ENCODE measurements at places on chromosomes 7 and 10. TPM values are rescaled to one million over a fixed set of nuclear protein-coding genes. Genes with fewer than 3 reads are reported as not detected.
A peak's percentile ranks its signal among the peaks of the same experiment; 100 is the strongest.

The LEP gene
- total RNA-seq: not detected

The FGFBP3 gene
- not detected for total RNA-seq

The OPALIN gene
- not detected for total RNA-seq

The BCL7B gene
- 66.7 TPM for total RNA-seq

The CPVL gene
- total RNA-seq: 35.4 TPM

The SMNDC1 gene
- 5.8 TPM for total RNA-seq

The LBX1 gene
- 0.06 TPM for total RNA-seq

The SPAM1 gene
- total RNA-seq: not detected

The CAPZA2 gene
- total RNA-seq: 219 TPM

The MINPP1 gene
- total RNA-seq: 34.6 TPM

The TRIP6 gene
- total RNA-seq: 203 TPM

GRCh38 chr7:151201344-151201743 lies 8.9 kb downstream of the H2BK1 start:
- DNase-seq: no peak

DNA sequence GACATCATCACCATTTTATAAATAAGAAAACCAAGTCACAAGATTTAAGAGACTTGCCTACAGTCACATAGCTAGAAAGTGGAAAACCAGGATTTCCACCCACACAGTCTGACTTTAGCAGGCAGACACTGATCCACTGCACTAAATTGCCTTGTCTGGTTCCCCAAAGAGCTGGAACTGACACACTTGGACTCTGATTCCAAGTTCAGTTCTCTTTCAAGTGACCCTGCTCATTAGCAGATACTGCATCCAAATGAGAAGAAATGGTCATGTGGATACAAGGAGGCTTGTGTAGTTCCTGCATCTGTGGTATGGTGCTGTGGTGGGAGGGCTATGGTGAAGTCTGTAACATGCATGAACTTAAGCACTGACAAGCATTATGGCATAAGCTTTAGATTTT lies 180.1 kb upstream of the MKLN1 start:
- no peak for DNase-seq

- DNase-seq: no peak
Measured at GRCh38 chr10:74871595-74872382, 45.4 kb downstream of the KAT6B start.

DNA sequence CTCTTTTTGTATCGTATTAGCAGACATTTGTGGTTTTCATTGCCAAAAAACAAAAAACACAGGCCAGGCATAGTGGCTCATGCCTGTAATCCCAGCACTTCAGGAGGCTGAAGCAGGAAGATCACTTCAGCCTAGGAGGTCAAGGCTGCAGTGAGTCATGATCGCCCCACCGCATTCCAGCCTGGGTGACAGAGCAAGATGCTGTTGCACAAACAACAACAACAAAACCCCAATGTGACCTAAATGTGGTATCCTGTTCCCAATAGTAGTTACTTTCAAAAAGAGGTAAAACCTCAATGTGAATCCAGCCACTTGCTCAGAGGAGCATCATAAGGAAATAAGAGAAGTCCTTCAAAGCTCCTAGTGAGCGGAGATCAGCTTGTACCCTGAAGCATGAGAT lies 45.8 kb upstream of the SKAP2 start:
- peak; percentile 89 for DNase-seq

DNA sequence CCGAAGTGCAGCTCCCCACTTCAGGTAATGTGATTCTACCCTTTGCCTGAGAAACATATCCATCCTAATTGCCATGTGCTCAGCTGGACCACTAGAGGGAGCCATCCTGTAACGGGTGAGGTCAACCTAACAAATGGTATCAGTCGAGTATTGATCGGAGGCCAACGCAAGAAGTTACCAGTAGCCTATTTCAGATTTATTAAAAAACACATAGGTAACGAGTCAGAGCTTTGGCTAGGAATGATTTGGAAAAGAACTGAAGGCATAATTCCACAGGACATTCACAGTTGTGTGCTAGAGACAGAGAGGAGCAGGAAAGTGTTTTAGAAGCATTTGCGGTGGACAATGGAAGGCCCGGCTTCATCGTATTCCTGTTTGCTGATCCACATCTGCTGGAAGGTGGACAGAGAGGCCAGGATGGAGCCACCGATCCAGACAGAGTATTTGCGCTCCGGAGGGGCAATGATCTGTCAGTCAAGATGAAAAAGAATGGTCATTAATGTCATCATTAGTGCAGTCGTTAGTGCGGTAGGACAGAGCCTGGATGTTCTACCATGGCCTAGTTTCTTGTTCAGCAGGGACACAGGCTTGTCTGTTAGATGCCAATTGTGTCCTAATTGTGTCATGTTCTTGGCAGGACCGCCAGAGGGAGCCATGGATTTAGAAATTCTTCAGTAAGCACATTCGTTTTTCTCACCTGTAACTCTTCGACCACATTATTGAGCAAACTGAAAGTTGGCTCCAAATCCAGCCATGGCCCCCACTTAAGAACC lies 17.5 kb downstream of the ACTA2 start:
- peak; percentile 63 for DNase-seq

DNA sequence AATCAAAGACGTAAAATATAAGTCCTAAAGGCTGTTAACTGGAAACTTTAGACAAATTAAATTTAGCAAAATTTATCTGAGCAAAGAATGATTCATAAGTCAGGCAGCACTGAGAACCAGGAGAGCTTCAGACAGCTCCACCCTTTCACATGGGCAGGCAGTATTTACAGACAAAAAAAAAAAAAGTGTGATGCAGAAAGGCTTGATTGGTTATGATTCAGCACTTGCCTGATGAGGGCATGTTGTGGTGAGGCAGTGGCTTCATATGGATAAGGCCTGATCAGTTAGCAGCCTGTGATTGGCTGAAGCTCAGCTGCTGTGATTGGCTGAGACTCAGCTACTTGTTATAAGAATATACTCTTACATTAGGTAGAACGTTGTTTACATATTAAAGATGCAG lies 495.4 kb upstream of the POM121L12 start:
- DNase-seq: no peak

- DNase-seq: no peak
Measured at GRCh38 chr7:133268355-133268754, 15.5 kb downstream of the EXOC4 start.

- DNase-seq: no peak
Measured at GRCh38 chr10:130929422-130930325, 381.8 kb downstream of the TCERG1L start.

DNA sequence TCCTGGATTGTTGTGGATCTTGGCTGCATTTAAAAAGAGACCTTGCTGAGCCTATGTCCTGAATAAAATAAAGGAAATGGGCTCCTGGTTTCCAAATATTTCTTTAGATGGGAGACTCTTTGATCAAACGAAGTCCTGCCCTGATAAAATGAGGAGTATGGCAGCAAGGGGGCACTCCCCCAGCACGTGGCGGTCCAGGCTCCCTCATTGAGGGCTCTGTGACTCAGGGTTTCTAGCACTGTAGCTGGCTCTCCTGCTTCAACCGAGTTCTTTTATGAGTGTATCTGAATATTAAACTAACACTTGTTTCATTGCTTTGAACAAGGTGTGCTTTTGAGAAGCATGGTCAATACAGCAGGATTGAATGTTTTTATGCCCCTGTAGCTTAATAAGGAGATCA lies 114.2 kb downstream of the AVL9 start:
- DNase-seq: no peak

GRCh38 chr10:117266812-117267211 lies 25.9 kb downstream of the SLC18A2 start:
- DNase-seq: no peak

- DNase-seq: peak; percentile 19
Measured at GRCh38 chr7:122315507-122316466, 11.2 kb upstream of the FEZF1 start.

DNA sequence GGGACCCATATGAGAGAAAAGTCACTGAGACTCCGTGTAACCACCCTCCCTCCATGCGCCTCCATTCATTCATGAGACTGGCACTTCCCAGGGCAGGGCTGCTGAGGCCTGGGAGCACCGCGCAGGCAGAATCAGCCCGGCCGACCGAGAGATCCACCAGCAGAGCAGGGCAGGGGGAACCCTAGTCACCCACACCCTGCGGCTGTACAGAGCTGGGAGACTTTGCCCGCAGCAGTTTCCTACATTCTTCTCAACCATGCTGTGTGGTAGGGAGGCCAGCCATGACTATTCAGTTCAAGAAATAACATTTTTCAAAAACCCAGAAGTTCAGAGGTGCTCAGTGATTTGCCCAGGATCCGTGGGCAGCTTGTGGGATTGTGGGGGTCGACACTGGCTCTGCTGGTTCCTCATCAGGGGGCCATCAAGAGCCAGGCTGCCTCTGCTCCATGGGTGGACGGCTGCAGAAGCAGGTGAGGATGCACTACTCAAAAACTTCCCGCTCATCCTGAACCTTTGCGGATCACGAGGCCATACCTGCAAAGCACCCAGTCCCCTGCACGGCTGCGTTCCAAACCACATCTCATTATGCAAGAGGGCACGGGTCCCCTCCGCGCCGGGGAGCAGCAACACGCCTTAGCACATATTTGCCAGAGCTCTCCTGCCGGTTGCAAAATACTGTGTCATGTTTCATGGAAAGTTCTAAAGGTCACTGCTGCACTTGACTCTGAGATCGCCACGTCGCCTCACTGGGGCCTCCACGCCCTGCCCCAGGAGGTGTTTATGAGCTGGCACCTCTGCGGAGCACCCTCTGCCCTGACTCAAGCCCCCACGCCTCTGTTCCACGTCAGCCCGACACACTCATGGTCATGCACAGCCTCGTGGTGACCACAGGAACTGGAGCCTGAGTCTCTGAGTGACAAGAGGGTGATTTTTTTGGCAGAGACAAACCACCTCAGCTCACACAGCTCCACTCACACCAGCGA lies 132.0 kb downstream of the PRKAG2 start:
- peak; percentile 91 for DNase-seq

DNA sequence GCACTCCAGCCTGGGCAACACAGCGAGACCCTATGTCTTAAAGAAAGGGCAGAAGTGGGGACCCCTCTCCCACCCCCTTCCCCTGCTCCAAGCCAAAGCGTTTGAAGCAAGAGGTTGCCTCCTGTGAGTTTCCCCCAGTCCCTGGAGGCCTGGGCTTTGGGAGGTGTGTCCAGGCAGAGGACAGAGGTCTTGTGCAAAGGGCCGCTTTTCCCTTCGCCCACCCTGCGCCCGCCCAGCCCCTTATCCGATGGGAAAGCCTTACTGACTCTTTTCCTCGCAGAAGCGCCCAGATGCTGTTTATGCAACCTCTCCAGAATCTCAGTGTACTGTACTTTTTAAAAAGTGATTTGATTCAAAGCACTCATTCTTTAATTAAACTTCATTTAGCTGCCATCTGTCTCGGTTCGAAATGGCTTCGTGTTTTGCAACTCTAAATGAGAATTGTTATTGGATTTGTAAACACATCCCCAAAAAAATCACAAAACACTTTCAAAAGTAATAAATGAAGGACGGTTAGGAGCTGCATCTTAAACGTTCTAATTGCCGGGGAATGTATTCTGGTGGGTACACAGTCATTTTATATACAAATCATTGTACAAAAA lies 50.5 kb upstream of the GTF2I start:
- DNase-seq: no peak

GRCh38 chr7:118657391-118658005 lies 433.0 kb downstream of the ANKRD7 start:
- DNase-seq: no peak

- peak; percentile 75 for DNase-seq
Measured at GRCh38 chr7:30906515-30907240, 5.0 kb upstream of the AQP1 start.

GRCh38 chr7:153943861-153944260 lies 108.3 kb upstream of the DPP6 start:
- DNase-seq: no peak

GRCh38 chr7:52475001-52475582 lies 560.3 kb upstream of the POM121L12 start:
- no peak for DNase-seq

DNA sequence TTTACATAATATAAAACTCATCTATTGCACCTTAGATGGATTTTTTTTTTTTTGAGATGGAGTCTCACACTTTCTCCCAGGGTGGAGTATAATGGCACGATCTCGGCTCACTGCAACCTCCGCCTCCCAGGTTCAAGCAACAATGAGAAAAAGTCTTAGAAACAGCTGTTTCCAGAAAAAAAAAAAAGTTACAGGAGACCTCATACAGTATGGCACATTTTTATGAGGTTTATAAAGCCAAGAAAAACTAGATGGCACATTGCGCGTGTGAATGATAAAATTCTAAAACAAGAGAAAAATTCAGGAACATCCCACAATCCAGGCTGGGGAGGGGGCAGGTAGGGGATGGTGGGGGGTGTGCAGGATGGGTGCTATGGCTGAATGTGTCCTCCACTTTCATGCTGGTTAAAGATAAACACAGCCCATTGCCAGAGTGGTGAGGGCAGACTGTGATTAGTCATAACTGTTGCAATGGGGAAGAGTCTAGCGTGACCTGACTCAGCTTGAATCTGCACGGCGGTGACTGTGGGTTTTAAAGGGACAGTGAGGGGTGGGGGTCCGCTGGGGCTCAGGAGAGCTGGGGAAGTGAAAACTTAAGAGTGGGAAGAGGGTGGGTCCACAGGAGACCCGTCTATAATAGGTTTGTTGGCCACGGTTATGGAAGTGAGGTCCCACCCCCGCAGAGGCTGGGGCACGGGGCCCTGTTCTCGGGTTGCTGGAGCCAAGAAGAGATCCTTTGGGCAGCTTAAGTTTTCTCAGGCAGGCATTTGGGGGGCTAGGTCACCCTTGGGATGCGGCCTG lies 11.9 kb upstream of the LRRC27 start:
- DNase-seq: peak; percentile 84

DNA sequence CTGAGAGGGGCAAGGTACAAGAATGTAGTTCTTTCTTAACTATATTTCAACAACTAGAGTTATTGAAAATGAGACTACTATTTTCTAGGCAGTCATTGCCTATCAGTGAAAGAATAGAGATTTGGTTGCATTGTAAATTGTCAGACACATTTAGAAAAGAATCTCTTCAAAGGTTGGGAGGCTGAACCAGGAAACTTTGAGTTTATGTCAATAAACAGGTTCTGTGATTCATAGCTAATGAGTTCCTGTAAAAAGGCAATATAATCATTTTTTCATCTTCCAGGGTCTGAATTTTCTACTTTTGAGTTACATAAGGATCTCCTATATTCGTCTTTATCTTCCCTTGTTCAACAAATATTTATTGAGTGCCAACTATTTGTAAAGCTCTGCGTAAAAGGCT lies 47.1 kb downstream of the MAGI2 start:
- DNase-seq: no peak

DNA sequence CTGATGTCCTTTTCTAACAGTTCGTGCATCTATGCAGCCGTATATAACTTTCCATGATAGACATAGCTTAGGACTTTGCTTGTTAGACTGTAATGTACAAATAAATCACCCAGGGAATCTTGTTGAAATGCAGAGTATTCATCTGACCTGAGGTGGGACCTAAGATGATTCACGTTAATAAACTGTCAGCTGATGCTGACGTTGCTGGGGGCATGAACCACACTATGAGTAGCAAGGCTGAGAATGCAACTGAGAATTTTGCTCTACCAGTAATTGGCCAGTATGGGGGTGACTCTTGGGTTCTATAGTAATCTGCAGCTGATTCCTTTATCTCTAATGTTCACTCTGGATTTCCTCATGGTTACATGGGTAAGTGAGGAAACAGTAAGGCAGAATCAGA lies 130.1 kb upstream of the MALRD1 start:
- DNase-seq: peak; percentile 57

GRCh38 chr7:113752289-113752688 lies 166.5 kb downstream of the PPP1R3A start:
- no peak for DNase-seq

- no peak for DNase-seq
Measured at GRCh38 chr7:29562307-29562706, 1.3 kb upstream of the PRR15 start.

Data from Daoy (cell line).